ENCODE measurements at places on chromosomes 16 and 17. TPM values are rescaled to one million over a fixed set of nuclear protein-coding genes. Genes with fewer than 3 reads are reported as not detected.

The KRT33B gene
- total RNA-seq: not detected

The SYCE1L gene
- total RNA-seq: 2.8 TPM

The LRRC36 gene
- total RNA-seq: 0.32 TPM

The DNAI2 gene
- not detected for total RNA-seq

The ETV4 gene
- total RNA-seq: 8.6 TPM

The PPM1D gene
- 20.3 TPM for total RNA-seq

The TBC1D3 gene
- not detected for total RNA-seq

The LGALS9B gene
- total RNA-seq: not detected

The TMEM204 gene
- 24.6 TPM for total RNA-seq

The GLP2R gene
- not detected for total RNA-seq

The ATMIN gene
- 29.9 TPM for total RNA-seq

The CAVIN1 gene
- total RNA-seq: 817 TPM

The HOXB2 gene
- 5.1 TPM for total RNA-seq
